GM12892 (cell line): ENCODE measurements at places on chromosomes 16 and 17.

DNA sequence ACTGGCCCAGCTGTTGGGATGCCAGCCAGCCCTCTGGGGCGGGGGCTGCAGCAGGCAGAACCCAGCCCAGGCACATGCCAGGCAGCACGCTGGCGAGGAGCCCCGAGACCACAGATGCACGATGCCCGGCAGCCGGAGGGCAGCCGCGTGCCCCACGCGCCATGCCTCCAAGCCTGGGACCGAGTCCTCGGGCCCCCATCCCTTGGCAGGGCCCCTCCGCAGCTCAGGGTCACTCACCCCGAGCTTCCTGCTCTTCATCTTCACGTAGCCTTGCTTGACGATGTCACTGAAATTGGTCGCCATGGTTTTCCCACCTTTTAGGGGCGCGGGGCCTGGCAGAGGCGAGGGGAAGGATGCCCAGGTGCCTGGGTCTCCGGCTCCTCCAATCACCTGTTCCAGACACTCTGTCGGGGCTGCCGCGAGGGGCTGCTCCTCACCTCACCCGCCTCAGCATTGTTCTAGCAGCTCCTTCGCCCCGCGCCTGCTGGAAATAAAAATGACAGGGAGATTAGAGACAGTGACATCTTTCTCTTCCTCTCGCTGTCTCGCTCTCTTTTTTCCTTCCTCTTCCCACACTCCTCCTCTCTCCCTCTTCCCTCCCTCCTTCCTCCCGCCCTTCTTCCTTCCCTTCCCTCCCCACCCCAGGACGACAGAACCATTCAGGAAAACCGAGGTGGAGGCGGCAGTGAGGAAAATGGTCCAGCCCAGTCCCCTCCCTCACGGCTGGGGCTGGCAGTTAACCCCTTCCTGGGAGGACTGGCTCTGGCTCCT, 6.9 kb downstream of the DOK4 start:
- DNase-seq, result no peak

DNA sequence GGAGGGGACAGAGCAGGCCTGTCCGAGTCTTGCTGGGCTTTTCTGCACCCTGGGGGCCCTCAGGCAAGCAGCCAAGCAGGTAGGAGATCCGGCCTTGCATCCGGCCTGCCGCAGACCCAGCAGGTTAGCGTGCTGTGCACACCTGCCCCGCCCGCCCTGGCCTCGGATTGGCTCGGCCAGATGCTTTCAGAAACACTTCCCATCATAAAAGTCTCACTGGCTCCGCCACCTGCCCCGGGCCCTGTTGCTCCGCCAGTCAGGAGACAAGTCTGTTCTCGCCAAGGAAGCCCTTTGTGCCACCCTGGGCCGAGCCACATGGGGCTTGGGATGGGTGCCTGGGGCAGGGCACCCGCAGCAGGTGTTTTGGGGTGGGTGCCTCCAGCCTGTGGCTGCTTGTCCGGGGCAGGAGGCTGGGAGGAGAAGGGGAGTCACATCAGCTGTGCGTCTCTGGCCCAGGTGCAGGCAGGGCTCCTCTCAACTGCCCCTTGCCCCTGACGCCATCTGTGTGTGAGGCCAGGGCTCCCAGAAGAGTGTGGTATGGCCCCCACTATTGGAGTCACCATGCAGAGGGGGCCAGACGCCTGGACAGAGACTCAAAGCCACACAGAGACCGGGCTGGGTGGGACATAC, 228.2 kb upstream of the GSE1 start:
- no peak for DNase-seq

DNA sequence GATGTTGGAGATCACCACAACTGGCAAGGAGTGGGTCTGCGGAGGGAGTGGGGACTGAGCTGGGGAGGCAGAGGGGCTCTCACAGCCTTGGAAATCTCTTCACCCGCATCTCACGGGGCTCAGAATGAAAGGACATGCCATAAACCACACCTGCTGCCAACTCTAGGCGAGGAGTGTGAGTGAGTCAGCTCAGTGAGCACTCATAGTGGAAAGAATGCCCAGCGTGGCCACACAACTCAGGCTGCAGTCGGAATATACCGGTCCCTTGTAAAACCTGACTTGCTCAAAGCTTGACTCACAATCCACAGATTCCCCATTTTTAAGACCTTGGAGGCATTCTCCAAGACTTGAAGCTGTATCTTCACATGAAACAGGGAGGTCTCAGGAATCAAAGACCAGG, 36.7 kb downstream of the STAT5A start:
- no peak for DNase-seq

DNA sequence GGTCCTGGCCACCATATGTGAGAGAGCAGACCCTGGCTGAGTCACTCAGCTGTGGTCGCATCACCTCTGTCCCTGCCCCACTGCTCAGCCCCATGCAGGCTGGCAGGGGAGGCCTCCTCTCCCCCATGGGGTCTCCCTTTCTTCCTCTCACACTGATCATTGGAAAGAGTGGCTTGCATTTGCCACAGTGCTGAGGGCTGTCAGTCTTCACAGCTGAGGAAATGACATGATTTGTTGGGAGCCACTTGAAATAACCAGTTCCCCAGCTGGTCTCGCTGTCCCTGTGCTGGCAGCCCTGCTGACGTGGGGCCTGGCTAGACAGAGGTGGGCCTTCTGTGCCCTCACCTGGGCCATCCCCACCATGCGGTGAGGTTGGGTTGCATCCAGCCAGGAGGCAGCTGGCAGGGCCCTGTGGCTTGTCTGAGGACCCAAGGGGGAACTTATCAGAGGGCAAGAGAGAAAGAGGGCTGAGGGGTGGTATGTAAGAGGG, 30.1 kb upstream of the MED9 start:
- no peak for DNase-seq

GRCh38 chr17:81342269-81343070, 47.4 kb upstream of the SLC38A10 start:
- DNase-seq, result no peak

GRCh38 chr16:53804467-53804866, 100.5 kb downstream of the FTO start:
- no peak for DNase-seq

GRCh38 chr16:17098685-17099084, 372.1 kb downstream of the XYLT1 start:
- no peak for DNase-seq

- DNase-seq, result peak; percentile 63
These were observed 8.2 kb downstream of the RHBDF2 start for GRCh38 chr17:76492989-76493501.

- DNase-seq, result no peak
These were observed 3.1 kb downstream of the CLCN7 start for GRCh38 chr16:1471569-1472194.

GRCh38 chr17:68401288-68401687, 56.0 kb downstream of the WIPI1 start:
- no peak for DNase-seq

- no peak for DNase-seq
These were observed 576.5 kb downstream of the KCNJ18 start for GRCh38 chr17:22268912-22269220.

DNA sequence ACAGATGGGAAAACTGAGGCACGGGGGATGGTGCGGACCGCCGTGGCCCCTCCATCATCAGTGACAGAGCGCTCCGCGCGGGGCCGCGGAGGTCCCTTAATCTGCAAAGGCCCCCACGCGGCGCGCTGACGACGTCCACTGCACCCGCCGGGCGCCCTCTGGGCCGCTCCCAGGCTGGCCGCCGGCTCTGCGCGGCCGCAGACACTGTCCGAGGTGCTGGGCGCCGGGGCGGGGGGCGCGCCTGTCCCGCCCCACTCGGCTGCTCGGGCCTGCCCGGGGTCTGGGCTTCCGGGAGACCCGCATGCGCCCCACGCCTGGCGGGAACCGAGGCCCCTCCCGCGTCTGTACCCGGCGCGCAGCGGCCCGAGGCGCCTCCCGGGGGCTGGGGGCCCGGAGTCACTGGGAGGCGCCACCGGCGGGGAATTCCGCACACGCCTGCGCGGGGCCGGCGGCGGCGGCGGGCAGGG, 550 bp upstream of the RNF213 start:
- DNase-seq, result peak; percentile 79

DNA sequence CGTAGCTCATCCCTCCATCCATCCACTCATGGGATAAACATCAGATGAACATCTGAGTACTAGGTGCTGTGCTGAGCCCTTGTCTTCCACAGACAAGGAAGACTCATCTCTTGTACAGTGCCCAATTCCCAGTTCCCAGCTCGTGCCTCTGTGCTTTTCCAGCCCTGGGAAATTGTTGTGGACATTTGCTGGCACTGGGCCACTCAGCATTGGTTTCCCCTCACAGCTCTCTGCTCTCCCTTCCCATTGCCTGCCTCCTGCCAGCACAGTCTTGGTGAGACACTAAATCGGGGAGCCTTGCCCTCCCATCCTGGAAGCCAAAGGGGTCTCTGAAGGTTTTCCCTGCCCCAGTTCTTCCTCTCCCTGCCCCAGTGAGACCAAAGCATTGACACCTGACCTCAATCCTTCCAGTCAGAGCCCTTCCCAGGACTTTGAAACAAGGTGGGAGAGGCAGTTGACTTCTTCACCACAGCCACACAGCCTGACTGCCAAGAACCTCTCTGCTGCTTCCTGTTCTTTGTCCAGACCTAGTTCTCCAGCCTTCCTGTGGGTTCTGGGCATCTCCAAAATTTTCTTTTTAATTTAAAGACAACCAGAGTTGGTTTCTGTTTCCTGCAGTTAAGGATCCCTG, 50.2 kb downstream of the WSB1 start:
- DNase-seq, result no peak

DNA sequence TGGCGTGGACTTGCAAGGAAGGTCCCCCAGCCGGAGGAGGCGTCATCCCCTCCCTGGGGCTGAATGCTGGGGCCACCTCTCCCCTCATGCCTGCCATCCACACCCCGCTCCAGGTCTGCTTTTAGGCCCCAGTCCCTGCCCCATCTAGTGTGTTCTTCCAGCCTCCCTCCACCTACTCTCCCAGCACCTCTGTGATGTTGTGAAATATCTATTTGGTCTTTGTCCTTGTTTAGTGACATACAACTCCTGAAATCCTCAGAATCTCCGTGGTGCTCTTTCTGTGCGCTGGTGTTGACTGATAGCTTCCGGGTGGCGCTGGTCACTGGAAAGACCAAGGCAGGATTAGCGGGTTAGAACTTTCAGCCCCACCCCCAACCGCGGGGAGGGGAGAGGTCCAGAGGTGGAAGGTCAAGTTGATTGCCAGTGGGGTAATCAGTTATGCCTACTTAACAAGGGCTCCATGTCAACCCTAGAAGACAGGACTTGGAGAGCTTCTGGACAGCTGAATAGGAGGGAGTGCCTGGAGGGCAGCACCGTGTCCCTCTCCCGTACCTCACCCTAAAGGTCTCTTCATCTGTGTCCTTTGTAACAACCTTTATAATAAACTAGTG, 10.1 kb downstream of the TBC1D24 start:
- no peak for DNase-seq

DNA sequence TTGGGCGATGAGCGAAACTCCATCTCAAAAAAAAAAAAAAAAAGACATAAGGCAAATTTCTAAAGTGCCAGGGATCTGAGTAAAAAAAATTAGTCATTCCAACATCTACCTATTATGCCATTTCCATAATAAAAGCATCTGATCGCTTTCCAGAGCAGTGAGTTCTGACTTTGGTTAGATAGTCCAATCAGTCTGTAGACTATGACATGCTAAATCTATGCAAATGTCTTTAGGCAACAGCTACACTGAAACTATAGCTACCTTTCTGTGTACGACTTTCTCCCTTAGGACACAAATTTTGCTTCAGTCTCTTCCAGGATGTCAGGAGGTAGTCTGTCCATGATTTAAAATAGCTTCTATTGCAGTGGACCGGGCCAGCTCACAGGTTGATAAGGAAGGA, 58.9 kb upstream of the ARHGAP44 start:
- DNase-seq, result no peak

- no peak for DNase-seq
These were observed 17.9 kb downstream of the GPR142 start for GRCh38 chr17:74385201-74385600.

- DNase-seq, result no peak
These were observed 11.7 kb downstream of the ERN1 start for GRCh38 chr17:64117981-64118979.

DNA sequence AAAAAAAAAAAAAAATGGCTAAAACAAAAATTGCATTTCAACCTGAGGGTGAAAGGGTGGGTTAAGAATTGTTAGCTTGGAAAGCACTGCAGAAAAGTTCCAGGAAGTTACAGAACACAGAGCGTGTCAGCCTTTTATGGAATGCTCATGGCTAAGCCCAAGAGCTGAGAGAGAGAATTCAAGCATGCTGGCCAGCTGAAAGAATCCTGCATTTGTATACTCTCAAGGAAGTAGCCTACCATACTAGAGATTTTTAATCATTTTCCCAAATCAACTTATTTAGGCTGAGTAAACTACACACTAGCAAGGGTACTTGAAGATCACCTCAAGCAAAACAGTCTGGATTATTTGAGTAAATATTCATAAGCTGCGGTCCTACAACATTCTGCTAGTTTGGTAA, 153.9 kb downstream of the KCNJ2 start:
- DNase-seq, result no peak

DNA sequence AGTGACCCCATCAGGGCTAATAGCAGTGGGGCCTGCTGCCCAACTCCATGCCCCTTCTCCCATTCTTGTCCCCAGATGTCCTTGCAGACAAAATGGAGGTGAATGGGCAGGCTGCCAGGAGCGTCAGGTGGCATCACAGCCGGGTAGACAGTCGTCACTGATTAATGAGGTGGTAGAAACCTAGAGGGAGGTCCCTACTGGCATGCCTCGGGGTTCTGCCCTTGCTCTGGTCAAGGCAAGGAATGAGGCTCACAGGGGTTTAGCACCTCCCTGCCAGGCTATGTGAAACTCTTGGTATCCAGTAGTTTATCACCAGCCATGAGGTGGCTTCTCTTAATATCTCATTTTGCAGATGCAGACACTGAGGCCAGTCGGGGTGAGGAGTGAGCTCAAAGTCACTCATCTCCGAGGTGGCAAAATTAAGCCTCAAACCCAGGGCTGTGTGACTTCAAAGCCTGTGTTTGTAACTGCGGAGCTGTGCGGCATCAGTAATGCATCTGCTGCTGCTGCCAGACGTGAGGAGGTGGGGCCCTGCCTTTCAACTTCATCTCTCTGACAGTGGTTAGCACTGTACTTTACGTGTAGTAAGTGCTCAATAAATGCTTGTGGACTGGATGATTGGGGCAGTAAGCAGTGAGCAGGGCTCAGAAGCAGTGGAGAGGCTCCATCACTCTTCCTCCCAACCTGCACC, 21.3 kb downstream of the RAI1 start:
- no peak for DNase-seq

GRCh38 chr17:79672496-79672895, 58.2 kb upstream of the ENPP7 start:
- DNase-seq, result no peak

DNA sequence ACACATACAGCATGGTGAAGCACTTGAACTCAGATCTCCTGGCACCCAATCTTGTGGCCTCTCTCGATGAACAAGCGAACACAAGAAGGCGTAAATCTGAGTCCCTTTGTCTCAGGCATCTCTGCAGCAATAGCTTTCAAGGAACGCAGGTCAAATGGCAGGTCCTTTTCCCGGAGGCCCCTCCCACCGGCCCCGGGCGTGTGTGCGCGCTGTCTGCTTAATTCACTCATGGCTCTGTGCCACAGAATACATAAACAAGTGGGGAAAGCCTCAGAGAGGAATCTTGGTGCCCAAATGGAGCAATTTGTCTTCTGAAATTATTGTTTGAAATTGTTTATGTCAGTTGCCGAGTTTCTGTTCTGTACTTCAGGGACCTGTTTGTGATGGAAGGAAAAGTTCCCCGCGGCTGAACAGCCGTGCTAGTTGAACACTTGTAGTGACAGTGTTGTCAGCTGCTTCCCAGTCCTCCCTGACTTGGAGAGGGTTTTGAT, 14.8 kb downstream of the MYOCD start:
- DNase-seq, result no peak
